ENCODE measurements at places on chromosomes 12 and 14. TPM values are rescaled to one million over a fixed set of nuclear protein-coding genes. Genes with fewer than 3 reads are reported as not detected.

GRCh38 chr12:30806989-30807694, 52.4 kb upstream of the CAPRIN2 start:
- no peak for DNase-seq
- H3K4me3 ChIP-seq, result no peak overlapping the region
- no peak overlapping the region for H3K27ac ChIP-seq
- peaks cover 17% of the 10 kb centered on the region for H3K27me3 ChIP-seq
- no peaks in the 10 kb centered on the region for H3K4me1 ChIP-seq
- H3K36me3 ChIP-seq, result no peaks in the 10 kb centered on the region

GRCh38 chr12:121630791-121631355, 4.5 kb downstream of the ORAI1 start:
- peak overlapping the region; percentile 98 for H3K27ac ChIP-seq
- peaks cover 56% of the 10 kb centered on the region for H3K36me3 ChIP-seq
- H3K27me3 ChIP-seq, result no peaks in the 10 kb centered on the region
- peaks cover 59% of the 10 kb centered on the region for H3K4me1 ChIP-seq
- H3K4me3 ChIP-seq, result peak overlapping the region; percentile 33

CELA1 gene
- total RNA-seq, result not detected

MUCL1 gene
- total RNA-seq, result not detected

GRCh38 chr14:64126548-64126947, 167.6 kb downstream of the ESR2 start:
- peaks cover 15% of the 10 kb centered on the region for H3K36me3 ChIP-seq
- no peak overlapping the region for H3K4me3 ChIP-seq
- no peak for DNase-seq
- no peaks in the 10 kb centered on the region for H3K27me3 ChIP-seq

- H3K4me3 ChIP-seq, result no peak overlapping the region
- no peaks in the 10 kb centered on the region for H3K27me3 ChIP-seq
- no peaks in the 10 kb centered on the region for H3K36me3 ChIP-seq
- peaks cover 3% of the 10 kb centered on the region for H3K4me1 ChIP-seq
- H3K27ac ChIP-seq, result no peak overlapping the region
These were observed 93.7 kb downstream of the HMGA2 start for GRCh38 chr12:65918021-65918420.

- H3K36me3 ChIP-seq, result no peaks in the 10 kb centered on the region
- DNase-seq, result no peak
- H3K4me3 ChIP-seq, result no peak overlapping the region
- H3K27me3 ChIP-seq, result peaks cover 5% of the 10 kb centered on the region
- no peaks in the 10 kb centered on the region for H3K4me1 ChIP-seq
These were observed 21.3 kb downstream of the LRRIQ1 start for GRCh38 chr12:85057370-85057963.

CEBPE gene
- 0.68 TPM for total RNA-seq

GRCh38 chr14:32818581-32818980, 120.1 kb upstream of the NPAS3 start:
- no peak overlapping the region for H3K27ac ChIP-seq
- H3K4me3 ChIP-seq, result no peak overlapping the region
- no peaks in the 10 kb centered on the region for H3K4me1 ChIP-seq
- H3K36me3 ChIP-seq, result no peaks in the 10 kb centered on the region
- DNase-seq, result no peak

CTSG gene
- total RNA-seq, result not detected

DNA sequence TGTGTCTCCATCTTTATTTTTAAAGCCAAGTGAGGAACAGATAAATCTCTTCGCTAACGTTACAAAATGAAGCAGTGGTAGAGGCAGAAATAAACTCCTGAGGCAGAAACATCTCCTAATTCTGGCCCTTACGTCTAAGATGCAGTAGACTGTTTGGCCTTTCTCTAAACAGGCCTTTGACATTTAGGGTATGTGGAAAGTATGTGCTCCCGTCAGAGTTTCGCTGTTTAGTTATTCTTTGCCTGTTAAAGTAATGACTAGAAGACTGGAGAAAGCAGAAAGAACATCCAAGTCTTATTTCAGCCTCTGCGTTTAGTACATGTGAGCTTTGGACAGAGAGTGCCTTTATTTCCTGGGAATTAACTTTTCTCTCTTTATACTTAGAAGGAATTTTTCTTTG, 216.6 kb downstream of the RAD51B start:
- no peak overlapping the region for H3K4me3 ChIP-seq
- DNase-seq, result no peak
- peaks cover 9% of the 10 kb centered on the region for H3K36me3 ChIP-seq
- H3K4me1 ChIP-seq, result peaks cover 2% of the 10 kb centered on the region
- no peaks in the 10 kb centered on the region for H3K27me3 ChIP-seq
- no peak overlapping the region for H3K27ac ChIP-seq

DNA sequence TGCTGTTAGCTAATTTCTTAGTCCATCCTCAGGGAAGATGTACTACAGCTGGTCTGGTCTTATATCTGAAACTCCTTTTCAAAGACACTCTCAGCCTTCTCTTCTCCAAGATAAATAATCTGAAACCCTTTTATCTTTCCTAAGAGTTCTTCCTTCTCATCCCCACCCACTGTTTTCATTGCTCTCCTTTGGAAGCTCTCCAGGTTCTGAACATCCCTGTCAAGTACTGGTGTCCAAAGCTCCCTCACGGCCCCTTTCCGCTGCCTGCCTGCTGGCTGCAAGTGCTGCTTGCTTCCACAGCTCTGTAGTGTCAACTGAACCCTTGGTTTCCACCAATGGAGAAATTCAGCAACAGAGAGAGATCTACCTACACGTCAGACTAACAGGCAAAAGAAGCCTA, 6.6 kb upstream of the SLC6A13 start:
- no peak overlapping the region for H3K4me3 ChIP-seq
- no peaks in the 10 kb centered on the region for H3K36me3 ChIP-seq
- peaks cover 13% of the 10 kb centered on the region for H3K4me1 ChIP-seq
- DNase-seq, result no peak
- H3K27ac ChIP-seq, result no peak overlapping the region
- H3K27me3 ChIP-seq, result no peaks in the 10 kb centered on the region

DNA sequence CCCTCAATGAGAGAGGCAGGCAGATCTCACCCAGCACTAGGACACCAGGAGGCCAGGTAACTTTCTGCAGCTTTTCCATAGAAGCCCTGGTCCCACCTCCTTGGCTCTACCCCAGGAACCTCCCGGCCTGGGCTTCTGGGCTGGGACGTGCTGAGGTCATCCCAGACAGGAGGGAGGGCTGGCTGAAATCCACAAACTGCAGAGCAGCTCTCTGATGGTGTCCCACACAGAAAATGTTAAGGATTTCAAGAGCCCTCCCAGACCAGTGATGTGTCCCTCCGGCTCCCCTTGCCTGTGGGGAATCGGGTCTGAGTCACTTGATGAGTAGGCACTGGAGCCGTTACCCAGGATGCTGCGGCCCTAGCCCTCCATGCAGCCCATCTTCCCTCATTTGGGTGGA, 124.1 kb downstream of the ESRRB start:
- H3K4me1 ChIP-seq, result no peaks in the 10 kb centered on the region
- no peak for DNase-seq
- no peak overlapping the region for H3K4me3 ChIP-seq
- no peak overlapping the region for H3K27ac ChIP-seq

Data from activated naive CD8-positive, alpha-beta T cell treated with anti-CD3 and anti-CD28 coated beads for 36 hours (primary cell).